Fibroblast of skin of right biceps (primary cell): ENCODE measurements at places on chromosomes 2 and 18.
A peak's percentile ranks its signal among the peaks of the same experiment; 100 is the strongest.

DNA sequence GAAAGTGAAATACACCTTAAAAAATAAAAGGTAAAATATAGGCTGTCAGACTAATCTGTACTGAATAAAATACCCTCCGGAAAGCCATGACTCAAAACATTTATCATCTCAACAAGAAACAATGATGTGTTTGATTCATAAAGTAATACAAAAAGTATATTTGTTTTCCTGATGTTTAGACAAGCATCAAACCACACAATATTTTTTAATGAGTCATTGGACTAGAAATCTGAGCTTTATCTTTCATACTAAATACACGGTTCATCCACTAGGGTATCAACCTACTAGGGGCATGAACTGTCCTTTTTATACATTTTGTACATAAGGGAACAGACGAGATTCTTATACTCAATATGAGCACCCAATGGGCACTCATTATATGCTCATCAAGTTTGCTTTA is 31.3 kb downstream of the CD226 start:
- DNase-seq = peak; percentile 6

DNA sequence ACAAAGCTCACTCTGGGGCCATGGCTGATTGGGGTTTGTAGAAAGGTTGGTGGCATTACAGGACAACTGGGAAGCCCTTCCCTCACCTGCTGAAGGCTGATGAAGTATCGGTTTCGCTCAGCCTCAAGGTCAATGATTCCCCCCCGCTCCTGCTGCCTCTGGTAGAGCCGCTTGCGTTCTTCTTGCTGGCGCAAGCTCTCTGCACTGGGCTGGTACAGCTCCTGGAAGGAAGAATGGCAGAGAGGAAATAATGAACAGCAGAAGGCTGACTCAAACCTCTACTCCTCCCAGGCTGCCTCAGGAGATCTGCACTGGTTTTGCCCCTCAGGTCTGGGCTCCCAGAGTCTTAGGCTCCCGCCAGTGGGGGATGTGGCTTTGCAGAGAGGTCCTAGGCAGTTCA is 5.2 kb downstream of the BCS1L start:
- no peak for DNase-seq

DNA sequence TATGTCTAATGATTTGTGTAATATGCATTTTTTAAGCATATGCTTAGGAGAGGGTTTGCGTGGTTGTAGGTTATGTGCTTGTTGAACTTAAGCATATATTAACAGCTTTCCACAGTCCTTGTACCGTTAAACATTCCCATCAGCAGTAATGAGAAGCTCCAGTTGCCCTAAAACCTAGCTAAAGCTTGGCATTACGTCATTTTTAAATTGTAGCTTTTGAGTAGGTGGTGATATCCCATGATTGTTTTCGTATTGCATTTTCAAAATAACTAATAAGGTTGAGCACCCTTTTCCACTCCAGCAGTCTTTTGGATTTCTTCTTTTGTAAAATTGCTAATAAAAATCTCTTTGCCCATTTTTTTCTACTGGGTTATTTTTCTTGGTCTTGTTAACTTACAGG is 453.1 kb upstream of the GCFC2 start:
- no peak for DNase-seq

GRCh38 chr18:31667185-31667584 is 17.2 kb downstream of the B4GALT6 start:
- DNase-seq = peak; percentile 47

- DNase-seq = no peak
These were observed 39.7 kb downstream of the SMAD7 start for GRCh38 chr18:48910972-48911545.

- DNase-seq = no peak
These were observed 34.9 kb upstream of the ATP8B1 start for GRCh38 chr18:57837917-57838548.

DNA sequence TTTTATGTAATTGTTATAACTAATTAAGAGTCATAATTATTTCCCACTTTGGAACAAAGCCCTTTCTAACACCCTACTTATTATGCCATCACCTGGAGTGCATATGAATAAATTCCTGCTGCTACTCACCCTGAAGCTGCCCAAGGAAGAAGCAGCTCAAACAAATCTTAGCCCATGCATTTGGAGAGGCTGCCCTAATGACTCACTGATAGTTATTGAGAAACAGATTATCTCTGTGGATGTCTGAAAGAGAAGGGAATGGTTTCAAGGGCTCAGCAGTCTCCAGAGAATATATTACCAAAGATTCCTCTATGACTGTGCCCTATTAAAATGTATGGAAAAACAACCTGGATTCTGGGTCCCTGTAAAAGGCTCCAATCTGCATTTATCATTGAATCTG is 81.0 kb downstream of the GPR39 start:
- DNase-seq = peak; percentile 33

DNA sequence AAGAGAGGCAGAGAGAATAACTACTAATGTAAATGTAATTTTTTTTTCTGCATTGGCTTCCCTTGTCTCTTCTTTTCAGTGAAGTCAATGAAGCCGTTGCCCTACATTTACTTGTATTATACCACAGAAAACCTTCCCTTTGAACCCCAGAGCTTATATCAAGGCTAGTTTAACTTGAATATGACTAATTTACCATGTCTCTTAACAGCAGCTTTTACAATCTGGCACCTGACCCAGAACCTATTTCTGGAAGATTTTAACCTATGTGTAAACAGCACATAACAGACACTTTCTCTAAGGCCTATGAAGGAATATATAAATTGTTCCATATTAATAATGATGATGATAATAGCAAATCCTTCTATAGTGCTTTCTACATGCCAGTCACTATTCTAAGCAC is 580.5 kb upstream of the NXPH2 start:
- no peak for DNase-seq

DNA sequence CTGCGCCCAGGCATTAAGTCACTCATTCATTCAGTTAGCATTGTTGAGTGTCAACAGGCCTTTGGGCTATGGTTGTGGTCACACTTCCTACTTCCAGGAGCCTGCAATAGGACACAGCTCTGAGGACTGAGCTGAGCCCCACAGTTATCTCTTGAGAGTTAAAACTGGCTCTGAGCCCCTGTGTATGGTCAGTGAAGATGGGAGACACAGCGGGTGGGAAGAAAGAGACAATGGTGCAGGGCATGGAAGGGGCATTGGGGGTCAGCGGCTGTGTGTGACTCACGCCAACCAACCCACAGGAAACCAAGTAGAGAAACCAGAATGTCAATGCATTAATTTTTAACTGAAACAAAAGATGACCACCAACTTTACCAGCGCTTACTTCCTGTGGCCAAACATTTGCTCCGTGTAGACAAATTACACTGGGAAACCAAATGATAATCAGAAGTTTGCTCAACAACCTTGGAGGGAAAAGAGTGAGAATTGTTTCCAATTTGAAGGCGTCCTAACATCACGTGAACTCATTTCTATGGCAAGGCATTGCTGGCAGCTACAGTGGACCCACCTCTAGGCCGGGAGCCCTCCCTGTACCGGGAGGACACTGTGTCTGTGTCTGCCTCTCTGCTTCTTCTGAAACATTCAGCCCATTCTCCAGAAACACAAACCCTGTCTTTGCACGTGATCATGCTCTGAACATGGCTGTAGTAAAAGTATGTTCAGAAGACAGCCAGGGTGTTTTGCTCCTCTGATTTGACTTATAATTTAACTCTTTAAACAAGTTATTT is 212.0 kb upstream of the ID2 start:
- no peak for DNase-seq

DNA sequence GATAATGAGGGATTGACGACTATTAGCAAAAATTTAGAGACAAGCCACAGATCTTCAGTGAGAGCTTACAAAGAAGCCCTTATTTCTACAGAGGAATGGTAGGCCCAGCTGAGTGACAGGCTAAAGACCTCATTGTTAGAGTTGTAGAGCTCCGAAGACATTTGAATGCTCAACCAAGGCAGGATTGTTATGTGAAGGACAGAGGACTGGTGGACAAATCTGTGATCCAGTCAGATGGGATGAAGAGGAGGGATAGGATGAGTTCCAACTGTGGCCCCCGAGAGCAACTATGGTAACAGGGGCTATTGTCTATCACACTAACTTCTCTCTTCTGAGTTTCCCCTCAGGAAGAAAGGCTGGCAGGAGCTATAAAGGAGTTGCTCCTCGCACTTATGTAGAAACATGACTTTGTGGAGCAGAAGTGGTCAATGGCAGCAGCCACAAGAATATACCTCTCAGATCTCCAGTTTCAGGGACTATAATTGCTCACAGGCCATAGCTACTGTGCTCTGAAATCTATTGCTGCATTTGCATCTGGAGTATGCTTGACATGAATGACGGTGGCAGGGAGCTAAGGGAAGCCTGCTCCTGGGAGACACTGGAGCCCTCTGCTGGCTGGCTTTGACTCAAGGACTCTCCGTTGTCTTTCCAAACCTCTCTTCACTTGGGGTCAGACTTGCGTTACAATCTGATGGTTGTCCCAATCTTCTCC is 50.3 kb upstream of the GREB1L start:
- peak; percentile 46 for DNase-seq

DNA sequence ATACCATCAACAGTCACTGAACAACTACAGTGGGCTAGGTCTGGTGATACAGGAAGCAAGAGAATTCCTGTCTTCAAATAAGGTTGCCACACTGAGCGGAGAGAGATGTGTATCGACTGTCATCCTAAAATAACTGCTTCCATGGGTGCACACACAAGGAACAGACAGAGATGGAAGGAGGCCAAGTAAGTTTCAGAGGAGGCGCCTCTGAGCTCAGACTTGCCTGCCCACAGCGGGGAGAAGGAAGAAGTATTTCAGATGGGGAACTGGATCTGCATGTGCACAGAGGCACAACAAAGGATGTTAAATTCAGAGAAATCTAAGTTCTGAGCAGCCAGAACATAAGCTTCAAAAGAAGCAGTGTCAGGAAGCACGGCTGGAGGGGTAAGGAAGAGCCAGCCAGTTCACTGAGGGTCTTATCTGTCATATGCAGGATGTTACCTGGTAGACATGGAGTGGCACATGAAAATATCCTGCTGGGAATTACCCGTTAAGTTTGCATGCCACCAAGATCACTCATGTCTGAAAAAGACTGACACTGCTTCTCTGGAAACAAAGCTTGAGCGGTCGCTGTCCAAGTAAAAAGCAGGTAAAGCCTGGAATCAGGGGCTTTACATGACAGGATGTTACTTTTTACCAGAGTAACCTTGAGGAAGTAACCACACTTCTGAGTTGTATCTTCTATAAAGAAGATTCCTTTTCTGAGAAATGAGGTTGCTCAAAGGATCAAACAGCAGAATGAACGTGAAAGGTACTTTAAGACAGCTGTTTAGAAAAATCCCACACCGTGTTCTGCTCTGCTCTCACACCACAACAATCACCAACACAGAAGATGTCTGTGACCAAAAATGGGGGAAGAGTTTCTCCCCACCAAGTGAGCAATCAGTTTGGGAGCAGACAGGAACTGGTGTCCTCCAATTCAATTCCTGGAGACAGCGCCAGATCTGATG is 260.2 kb downstream of the NBAS start:
- peak; percentile 58 for DNase-seq

GRCh38 chr18:23259701-23260681 is 124.7 kb downstream of the CABLES1 start:
- peak; percentile 83 for DNase-seq
